Motor neuron (in vitro differentiated cells): ENCODE measurements at places on chromosomes 1 and 21. TPM values are rescaled to one million over a fixed set of nuclear protein-coding genes. Genes with fewer than 3 reads are reported as not detected.

GRCh38 chr1:155008015-155008941, 5.7 kb downstream of the ZBTB7B start:
- ATAC-seq = no peak

DNA sequence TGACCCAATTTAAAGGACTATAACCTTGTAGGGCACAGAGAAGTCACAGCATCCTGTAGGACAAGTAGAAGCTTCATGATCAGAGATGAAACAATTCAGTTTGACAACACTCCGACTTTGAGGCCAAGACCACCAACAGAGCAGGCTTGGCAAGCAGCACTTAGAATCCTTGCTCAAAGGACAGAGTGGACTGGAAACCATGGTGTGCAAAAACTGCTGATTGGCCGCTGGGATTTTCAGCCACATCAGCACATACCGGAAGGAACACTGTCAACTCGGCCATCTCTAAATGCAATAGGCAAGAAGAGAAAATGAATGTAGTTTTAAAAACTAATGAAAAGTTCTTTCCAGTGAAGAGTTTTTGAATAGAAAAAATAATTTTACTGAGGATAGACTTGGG, 92.0 kb upstream of the PRMT6 start:
- no peak for ATAC-seq

DNA sequence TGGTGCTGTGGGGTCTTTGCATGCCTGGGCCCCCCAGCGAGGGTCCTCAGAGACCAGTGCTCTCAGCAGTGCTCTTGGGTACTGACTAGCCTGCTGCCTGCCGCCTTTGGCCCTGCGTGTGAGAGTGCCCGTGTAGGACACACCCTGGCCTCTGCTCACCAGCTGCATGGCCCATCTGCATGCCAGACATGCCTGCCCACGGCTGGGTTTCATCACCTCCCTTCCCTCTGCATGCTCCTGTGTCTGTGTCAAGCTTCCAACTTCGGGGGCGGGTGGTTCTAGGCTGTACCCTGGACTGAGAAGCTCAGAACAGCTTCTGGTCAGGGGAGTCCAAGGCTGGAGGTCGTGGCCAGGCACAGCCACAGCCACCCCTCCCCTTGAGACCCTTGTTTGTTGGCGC, 56.9 kb downstream of the PTPRF start:
- ATAC-seq = no peak

DNA sequence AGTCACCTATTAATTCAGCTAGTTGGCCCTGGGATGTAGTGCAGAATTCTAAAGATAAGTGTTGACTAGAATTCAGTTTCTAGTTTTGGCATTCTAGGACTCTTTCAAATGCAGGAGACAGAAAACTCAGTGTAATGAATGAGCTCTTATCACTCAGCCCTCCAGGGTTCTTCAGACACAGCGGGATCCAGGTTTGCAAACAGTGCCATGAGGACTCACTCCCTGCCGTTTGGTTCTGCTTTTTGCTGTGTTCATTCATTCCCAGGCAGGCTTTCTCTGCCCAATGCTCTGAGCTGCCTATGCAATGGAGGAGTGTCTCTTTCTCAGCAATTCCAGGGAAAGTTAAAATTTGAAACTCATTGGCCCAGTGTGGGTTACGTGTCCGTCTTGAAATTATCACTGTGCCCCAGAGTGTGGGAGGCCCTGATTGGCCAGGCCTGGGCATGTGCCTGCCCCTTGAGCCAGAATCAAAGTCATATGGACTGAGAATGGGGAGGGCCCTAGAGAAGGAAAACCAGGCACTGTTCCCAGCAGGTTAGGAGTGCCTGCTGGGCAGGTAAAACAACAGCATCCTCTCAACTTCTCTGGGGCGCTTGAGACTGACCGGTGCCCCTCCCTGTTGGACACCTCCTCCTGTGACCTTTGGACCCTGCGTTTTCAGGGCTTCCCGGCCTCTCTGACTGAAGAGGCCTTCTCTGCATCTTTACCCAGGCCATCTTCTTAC, 43.4 kb downstream of the TMEM51 start:
- ATAC-seq = peak; percentile 47

DNA sequence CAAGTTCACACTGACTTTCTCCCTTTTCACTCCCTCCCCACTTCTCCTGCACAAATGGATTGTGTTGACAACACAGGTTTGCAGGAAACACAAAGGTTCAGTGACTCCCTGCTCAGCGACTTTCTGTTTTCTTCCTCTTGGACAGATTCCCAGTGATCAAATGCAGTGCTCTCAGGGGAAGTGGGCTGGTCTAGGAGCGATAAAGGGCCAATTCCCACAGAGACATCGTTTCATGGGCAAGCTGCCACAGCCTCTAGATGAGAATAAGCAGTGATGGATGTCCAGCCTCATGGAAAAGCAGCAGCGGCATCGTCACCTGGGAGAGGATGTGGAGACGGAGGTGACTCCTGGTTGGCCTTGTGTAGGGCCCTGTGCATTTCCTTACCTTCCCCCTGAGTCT, 30.6 kb downstream of the FYB2 start:
- ATAC-seq = no peak

DNA sequence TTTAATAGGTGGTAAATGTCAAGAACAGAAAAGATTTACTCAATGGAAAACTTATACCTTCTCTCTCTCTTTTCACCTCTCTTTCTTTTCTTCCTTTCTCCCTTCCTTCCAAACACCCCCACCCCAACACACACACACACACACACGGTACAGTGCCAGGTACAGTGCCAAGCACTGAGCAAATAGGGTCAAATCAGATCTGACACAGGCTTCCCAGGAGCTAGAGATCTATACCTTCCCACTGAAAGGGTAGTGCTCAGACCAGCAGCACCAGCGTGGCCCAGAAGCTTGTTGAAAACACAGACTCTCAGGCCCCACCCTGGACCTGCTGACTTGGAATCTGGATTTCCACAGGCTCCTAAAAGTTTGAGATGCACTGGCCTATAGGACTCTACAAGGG, 31.9 kb downstream of the IRF2BP2 start:
- ATAC-seq = no peak

GRCh38 chr1:114641377-114641776, 28.5 kb downstream of the DENND2C start:
- no peak for ATAC-seq

- no peak for ATAC-seq
Measured at GRCh38 chr1:221440658-221441057, 301.2 kb downstream of the DUSP10 start.

- peak; percentile 20 for ATAC-seq
Measured at GRCh38 chr1:52636721-52637695, 4.0 kb downstream of the SHISAL2A start.

The RPE65 gene
- total RNA-seq = 17.0 and 20.1 TPM in 2 replicates

The CCDC30 gene
- 8.2 and 8.4 TPM in 2 replicates for total RNA-seq

The SPATA45 gene
- 0.54 and 0.91 TPM in 2 replicates for total RNA-seq

The ARHGEF10L gene
- total RNA-seq = 35.1 and 38.4 TPM in 2 replicates

The ABCG1 gene
- 5.3 and 5.9 TPM in 2 replicates for total RNA-seq

The MPL gene
- total RNA-seq = not detected in 2 replicates

The CLEC20A gene
- total RNA-seq = 0.37 and 1.1 TPM in 2 replicates

The IGFN1 gene
- total RNA-seq = 0.05 and 0.56 TPM in 2 replicates
